Stimulated activated CD8-positive, alpha-beta memory T cell treated with anti-CD3 and anti-CD28 coated beads, Interleukin-15, amount 100 ng/mL, for 48 hours (primary cell): ENCODE measurements at places on chromosomes 16 and 17.

DNA sequence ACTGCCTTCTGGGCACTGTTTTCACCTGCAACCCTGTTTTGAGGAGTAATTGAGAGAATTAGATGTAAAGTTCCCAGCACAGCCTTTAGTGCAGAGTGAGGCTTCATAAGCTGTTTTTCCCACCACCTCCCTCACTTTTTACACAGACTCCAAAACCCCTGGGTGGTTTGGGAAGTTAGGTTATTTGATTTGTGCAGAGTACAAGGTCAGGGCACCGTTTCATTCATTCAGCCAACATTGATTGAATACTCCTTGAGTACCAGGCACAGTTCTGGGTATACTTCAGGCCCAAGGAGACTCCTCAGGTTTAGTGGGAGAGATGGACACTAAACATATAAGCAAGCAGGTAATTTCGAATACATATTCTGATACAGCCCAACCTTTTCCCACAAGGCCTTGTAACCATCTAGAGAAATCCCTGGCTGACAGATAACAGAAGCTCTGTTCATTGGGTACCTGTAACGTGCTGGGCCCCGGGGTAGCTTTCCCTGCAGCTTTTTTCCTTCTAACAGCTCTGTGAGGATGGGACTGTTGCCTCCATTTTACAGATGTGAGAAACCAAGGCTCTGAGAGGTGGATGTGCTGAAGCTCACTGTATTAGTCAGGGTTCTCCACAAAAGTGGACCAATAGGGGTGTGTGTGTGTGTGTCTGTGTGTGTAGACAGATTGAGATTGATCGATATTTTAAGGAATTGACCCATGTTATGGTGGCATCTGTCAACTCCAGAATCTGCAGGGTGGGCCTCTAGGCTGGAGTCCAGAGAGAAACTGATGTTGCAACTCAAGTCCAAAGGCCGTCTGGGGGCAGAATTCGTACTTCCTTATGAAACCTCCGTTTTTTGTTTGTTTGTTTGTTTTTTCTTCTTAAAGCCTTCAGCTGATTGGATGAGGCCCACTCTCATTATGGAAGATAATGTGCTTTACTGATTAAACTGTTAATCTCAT is 234.7 kb downstream of the SNX29 start:
- no peak for DNase-seq

DNA sequence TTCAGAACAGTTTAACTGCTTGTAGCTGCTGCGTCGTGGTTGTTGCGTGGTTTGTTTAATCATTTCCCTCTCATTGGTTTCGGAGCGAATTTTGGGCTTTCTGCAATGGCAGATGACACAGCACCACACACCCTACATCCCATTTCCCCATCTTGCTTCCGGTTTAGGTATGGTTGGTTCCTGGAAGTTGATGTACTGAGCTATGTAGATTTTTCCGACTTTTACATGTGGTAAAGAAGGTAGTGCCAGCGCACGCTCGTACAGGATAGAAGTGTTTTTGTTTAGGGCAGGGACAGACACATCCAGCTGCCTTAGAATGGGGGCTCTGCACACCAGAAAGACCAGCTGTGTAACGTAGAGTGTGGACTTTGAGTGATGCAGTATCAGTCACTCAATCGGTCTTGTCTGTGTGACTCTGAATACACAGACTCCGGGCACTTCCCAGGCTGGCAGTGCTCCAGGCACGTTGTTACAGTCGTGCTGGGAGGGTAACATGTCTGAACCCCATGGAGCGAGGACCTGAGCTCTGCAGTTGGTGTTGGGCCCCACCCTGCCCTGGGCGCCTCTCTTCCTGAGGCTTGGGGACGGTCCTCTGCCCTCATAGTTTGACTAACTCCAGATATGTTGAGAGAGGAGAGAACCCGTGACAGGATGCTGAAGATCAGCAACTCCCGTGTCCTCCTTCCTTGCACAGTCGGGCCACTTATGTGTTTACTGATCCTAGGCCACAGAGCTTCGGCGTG is 172.0 kb upstream of the CHMP6 start:
- DNase-seq = no peak

DNA sequence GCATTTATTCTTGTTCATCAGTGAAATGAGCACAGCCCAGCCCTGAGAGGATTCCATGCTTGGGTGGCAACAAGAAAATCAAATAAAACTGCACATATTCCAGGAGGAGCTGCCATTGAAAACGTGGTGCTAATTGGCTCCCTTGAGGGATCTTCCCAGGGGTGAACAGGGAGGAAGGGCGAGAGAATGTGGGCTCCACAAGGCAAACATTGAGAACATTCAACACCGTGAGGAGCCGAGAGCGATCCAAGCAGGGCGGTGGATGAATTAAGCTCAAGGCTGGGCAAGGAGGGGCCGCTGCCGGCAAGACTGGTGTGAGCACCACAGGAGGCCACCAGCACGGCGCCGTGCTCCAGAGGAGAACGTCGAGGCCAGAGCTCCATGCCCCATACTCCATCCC is 166.9 kb downstream of the C16orf95 start:
- no peak for DNase-seq

- no peak for DNase-seq
These were observed 126.6 kb downstream of the OR1D5 start for GRCh38 chr17:2936771-2937321.

DNA sequence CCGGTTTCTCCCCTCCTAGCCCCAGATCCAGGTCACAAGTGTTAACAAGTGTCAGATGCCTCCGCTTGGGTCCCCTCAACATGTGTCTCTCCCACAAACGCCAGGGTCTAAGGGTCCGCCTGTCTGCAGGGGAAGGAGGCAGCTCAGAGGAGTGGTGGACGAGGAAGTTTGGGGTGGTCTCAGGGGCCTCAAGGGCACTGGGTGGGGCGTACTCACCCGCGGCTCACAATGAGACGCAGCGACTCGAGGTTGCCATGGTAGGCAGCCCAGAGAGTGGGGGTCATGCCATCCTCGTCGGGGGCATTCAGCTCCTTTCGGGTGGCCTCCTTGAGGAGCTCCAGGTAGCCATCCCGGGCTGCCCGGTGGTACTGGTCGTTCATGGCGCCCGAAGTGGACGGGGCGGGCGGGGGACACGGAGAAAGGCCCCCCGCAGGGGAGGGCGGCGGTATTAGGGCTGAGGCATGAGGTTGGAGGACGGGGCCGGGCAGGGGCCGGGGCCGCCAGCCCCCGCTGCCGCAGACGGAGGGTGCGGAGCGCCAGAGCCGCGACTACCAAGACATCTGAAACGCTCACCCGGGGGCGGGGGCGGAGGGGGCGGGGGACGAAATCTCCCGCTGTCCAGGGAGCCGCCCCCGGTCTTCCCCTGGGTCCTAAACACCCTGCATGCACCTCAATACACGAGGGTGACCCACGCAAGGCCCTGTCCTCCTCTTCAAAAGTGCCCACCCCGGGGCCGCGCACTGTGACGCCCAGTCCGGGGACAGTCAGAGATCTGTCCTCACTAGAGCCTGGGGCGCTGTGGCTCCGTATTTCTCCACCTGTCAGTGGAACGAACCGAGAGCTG is at the start of gene USH1G:
Gene USH1G (minus strand): TSS at position 562 of the 844 bp plus-strand sequence. CDS start 182 bp downstream, at position 380.
- no peak for DNase-seq

GRCh38 chr16:47260503-47260902 is 116.8 kb upstream of the NETO2 start:
- DNase-seq = no peak

- DNase-seq = no peak
These were observed 36.0 kb downstream of the SOCS3 start for GRCh38 chr17:78323826-78324390.

GRCh38 chr16:62638324-62638911 is 602.2 kb upstream of the CDH8 start:
- no peak for DNase-seq

DNA sequence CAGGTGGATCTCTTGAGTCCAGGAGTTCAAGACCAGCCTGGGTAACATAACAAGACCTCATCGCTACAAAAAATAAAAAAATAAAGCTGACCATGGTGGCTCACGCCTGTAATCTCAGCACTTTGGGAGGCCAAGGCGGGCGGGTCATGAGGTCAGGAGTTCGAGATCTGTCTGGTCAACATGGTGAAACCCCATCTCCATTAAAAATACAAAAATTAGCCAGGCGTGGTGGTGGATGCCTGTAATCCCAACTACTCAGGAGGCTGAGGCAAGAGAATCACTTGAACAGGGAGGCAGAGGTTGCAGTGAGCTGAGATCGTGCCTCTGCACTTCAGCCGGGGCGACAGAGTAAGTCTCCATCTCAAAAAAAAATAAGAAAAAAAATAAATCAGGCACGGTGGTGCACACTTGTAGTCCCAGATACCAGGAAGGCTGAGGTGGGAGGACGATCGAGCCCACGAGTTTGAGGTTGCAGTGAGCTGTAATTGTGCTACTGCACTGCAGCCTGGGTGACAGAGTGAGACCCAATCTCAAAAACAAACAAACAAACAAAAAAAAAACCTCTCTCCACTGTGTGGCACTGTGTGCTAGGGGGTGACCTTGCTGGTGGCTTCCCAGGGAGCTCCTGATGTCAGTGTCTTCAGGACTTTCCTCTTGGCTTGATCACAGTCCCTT is 19.8 kb upstream of the MAPK3 start:
- no peak for DNase-seq

DNA sequence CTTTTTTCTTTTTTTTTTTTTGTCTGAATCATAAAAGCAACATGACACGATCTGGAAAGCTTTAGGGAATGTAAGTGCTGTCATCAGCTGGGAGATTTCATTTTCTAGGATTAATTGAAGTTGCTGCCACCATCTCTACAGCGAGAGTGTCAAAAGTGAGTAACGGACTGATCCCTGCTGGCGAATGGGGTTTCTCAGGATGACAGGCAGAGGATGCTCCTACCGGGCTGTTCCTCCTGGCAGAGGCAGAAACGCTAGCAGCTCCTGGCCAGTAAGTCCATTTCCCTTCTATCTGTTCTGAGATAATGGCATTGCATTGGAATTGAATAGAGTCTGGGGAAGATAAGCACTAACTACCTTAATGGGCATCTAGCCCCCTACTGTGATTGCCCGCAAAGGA is 80.5 kb upstream of the KIFC3 start:
- DNase-seq = no peak

DNA sequence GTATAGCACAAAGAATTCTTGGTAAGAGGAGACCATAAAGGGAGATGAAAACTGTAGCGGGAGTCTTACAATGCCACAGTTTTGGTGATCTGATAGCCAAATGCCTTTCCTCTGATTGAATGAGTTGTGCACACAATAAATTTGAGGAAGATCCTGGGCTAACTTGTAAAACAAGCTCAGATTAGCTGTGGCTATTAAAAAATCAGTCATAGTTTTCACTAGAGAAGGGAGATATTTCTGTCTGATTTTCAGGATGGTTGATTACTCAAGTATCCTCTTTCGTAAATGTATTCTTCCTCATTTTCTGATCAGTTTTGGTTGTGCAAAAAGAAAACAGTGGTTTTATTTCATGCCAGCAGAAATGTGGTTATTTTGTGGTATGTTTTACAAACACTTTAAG is 9.1 kb upstream of the METTL9 start:
- no peak for DNase-seq

DNA sequence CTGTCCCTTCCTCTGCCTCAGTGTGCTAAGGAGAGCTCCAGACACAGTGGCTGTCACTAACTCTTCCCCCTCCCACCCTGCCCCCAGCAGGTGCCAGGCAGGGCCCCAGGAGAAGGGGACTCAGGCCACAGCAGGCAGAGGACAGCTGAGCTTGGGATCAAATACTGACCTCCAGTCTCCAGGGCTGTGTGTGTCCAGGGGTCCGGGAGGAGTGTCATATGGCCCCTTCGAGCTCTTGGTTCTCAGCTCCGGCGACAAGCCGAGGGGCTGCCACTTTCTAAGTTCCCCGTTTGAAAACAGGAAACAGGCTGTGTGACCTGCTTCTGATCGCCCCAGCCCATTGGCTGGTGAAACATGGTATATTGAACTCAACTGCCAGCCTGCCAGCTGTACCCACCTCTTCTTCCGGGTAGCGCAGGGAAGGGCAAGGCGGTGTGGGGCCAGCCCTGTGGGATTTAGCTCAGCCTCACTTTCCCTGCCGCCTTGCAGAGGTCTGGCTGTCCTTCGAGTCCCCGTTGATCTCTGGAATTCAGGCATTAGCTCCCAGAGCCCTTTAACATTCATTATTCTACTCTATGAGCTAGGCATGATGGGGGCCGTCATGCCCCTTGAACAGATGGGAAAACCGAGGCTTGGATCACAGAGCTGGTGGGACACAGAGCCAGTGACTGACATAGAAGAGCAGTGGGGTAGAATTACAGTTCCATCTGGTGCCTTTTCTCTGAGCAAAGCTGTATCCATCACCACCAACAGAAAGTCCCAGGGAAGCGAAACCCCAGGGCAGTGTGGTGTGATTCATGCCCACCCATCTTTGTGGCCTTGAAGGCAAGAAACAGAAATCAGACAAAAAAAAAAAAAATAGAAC is at the start of gene SNX20:
Gene SNX20 (minus strand): TSS at position 292 of the 865 bp plus-strand sequence. CDS start 3,786 bp downstream, outside the sequence.
- DNase-seq = no peak

DNA sequence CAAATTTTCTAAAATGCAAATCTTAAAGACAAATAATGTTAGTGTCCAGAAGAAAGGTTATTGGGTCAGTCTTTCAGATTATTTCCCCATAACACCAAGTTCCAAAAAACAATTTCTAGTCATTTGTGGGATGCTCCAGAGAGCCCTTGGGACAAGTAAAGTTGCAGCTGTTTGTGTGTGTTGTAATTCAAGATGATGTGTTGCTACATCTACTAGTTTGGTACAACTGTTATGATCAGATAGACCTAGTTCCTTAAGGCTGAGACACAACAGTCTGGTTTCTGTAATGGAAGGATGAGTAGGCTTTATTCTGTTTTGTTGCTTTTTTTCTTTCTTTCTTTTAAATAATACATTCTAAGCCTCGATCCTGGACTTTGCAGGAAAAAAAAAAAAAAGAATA is 41.9 kb downstream of the PIGL start:
- no peak for DNase-seq

DNA sequence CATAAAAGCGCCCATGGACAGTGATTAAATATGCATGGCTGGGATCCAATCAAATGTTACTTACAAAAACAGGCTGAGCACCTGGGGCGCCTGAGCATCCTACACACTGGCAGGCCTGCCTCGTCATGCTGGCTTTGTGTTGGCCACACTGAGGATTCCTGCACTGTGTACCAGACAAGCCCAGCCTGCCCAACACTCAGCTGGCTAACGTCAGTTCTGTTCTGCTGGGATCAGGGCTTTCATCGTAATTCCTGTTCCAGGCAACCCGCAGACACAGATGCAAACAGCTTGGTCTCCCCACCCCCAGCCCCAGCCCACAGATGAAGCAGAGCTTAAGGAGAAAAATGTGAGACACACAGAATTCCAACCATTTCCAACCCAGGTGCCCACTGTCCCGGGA is 30.7 kb downstream of the PIMREG start:
- no peak for DNase-seq

- no peak for DNase-seq
These were observed 652.5 kb downstream of the HS3ST4 start for GRCh38 chr16:26344240-26344776.

DNA sequence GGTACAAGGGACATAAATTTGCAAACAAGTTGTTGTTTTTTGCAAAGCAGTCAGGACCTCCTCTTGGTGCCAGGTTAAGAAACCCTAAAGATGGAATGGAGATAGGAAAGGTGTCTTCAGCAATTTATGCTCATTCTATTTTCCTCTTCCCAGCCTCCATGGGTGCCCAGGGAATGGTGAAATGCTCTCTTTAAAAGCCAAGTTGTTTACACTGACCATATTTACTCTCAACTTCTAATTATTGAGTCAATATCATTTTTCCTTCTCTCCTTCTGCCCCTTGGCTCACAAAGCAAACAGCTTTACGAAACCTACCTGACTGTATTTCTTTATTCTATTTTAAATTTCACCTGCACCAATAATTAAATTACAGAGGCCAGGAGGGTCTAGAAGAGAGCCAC is 138.5 kb upstream of the IRX3 start:
- no peak for DNase-seq
